Erythroblast (primary cell): ENCODE measurements at places on chromosomes 7 and 10.
A peak's percentile ranks its signal among the peaks of the same experiment; 100 is the strongest.

DNA sequence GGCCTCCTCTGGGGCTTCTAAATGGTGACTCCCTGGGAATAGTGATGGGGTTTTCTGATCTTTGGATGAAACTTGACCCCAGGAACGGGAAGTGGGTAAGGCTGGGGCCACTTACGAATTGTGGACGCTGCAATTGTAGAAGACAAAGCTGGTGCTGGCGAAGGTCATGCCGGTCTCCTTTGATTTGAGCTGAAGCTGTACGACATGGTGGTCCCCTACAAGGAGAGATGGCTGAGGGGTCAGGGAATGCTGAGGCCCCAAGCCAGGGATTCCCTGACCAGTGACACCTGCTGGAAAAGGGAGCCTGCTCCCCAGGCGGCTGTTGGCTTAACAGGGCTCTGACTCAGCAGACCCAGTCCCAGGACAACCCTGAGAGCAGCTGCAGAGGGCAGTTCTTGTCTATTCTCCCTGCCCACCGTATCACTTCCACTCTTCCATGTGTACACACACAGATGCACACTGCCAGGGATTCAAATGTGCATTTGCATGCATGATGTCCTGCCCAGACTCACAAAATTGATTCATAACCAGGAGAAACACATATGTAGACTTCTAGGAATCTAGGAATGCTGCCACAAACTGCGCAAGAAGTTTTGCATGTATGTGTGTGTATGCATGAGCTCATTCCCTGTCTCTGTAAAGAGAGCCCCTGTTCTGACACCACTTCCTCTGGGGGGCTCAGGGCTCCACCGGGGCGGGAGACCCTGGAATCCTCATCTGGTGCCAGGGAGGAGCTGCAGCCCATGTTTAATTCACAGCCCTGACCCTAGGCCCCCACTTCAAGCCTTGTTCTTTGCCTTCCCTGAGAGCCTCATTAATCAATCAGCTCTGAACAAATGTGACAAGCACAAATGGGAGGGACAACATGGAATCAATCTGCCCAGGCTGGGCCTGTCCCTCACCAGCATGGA, 350.0 kb downstream of the PLXNA4 start:
- no peak for DNase-seq

DNA sequence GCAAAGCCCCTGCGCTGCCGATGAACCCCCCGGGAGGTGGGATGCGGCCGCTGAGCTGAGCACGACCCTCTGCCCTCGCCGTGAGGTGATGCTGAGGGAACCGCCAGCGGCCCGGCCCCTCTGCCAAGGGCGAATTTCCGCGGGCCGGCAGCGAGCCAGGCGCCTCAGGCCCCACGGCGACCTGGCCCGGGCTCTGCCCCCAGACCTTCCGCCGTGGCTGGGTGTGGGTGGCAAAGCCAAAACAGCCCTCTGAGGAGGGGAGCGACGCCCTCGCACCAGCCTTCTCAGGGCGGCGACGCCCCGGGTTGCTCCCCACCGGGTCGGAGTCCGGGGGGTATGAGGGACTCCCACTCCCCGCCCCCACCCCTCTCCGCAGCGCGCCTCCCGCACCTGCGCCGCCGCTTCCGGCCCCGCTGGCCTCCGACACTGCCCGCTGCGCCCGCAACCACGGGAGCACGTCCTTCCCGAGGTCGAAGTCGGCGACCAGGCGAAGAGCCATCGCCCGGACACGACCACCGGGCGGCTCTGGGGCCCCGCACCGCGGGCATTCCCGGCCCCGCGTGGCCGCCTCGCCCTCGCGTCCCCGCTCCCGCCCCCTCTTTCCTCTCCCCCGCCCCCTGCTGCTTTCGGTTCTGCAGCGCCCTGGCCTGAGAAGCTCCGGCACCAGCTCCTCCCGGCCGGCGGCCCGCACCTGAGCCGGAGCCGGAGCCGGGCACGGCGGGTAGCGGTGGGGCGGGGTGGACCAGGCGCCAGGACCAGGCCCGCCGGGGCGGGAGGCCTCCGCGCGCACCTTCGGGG, at the start of gene GSAP:
Gene GSAP, minus strand, starts transcription at position 527 of the 798 bp plus-strand sequence. Its CDS starts 28 bp downstream, at position 499.
- DNase-seq, result peak; percentile 60

DNA sequence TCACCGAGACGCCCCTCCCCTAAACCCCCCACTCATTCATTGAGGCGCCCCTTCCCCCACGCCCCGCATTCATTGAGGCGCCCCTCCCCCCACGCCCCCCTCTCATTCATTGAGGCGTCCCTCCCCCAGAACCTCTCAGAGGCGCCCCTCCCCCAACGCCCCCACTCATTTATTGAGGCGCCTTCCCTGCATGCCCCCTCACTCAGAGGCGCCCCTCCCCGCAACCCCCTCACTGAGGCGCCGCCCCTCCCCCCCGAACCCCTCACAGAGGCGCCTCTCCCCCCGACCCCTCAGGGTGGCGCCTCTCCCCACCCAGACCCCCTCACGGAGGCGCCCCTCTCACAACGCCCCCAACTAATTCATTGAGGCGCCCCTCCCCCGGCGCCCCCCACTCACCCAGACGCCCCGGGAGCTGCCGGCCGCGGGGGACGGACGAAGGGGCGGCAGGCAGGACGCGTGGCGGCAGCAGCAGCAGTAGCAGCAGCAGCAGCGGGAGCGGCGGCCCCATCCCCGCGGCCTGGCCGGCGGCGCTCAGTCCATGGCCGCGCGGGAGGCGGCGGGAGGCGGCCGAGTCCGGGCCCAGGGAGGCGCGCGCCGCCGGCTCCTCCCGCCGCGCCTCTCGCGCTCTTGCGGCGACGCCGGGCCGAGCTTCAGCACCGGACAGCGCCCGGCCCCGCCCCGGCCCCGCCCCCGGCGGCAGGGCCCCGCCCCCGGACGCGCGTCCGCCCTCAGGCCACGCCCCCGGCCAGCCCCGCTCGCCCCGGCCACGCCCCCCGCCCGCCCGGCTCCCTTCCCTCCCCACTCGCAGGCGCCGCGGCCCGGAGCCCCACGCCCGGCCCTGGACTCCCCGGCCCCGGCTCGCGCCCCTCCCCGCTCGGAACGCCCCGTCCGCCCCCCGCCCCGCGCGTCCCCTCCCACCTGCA, at the start of gene PTPRN2:
Gene PTPRN2, minus strand, starts transcription at position 662 of the 923 bp plus-strand sequence.
- DNase-seq, result peak; percentile 79

DNA sequence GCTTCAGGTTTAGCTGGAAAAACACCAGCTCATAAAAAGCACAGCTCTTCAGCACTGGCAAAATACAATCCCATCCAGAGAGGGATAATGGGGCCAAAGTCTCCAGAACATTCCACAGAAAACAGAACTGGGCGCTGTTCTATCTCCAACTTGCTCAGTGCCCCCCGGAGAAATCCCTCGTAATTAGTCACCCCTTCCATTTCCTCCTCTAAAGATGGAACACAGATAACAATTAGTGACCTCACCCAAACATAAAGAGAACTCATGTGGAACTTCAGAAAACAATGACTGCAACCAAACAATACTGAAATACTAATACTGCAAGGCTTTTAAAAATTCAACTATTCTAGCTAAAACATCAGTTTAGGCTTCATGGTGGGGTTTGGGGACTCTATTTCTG, 46.3 kb downstream of the KIAA1549 start:
- peak; percentile 26 for DNase-seq

DNA sequence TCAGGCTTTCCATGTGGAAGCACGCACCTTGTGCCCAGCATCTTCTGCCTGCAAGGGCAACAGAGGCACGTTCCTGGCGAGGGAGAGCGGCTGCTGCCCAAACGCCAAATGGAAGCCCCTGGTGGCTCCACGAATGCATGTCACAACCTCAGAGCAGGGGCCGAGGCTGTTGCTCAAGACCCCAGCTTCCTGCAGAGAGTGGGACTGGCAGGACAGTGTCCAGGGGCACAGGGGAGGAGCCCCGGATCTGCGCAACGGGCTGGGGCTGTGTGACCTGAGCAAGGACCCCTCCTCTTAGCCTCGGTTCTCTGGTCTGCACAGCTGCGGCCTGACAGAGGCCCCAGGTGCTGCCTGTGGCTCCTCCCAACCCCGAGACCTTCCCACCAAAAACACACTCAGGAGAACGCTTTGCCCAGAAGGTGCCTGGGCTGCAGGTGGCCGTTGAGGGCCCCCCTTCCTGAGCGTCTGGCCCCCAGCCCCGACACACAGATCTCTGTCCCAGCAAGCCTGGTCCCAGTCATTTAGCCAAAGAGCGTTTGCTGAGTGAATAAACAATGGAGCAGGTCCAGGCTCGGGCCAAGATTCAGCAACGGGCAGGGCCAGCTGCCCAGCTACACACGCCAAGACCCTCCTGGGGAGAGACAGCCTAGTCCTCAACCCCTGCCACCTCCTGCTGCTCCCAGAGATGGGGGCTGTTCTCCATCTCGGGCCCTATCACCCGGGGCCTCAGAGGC, 1.2 kb downstream of the MICALL2 start:
- peak; percentile 48 for DNase-seq

DNA sequence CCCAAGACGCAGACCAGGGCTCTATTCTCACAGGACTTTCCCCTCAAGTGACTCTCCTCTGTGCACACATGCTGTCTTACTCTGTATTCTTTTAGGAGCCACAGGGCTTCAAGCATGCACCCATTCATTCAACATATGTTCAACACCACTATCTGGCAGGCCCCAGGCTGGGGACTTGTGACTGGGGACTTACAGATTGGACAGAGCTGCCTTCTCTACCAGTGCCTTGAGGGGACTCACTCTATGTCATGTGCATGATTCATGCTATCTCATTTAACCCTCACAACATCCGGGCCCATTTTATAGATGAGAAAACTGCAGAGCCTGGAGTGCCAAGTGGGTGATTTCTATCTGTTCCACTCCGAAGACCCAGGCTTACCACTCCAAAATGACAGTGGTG, 34.3 kb downstream of the MYL10 start:
- no peak for DNase-seq

DNA sequence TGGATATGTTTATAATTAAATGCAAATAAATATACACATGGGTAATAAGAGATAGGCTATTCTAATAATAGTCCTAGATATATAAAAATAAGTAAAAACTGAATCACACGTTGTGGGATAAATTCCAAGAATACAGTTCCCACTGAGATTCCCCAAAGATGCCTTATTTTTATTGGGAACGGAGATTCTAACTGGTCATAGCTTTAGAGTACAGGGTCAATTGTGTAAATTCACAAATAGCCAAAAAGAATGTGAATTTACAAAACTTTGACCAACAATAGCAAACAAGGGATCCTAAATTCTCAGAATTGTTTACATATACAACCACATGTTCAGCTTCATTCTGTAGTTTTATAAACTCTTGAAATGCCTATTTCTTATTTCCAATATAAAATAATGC, 65.0 kb downstream of the VSTM4 start:
- no peak for DNase-seq

- DNase-seq, result peak; percentile 61
These were observed 1.0 kb downstream of the PAXIP1 start for GRCh38 chr7:155001756-155002410.

DNA sequence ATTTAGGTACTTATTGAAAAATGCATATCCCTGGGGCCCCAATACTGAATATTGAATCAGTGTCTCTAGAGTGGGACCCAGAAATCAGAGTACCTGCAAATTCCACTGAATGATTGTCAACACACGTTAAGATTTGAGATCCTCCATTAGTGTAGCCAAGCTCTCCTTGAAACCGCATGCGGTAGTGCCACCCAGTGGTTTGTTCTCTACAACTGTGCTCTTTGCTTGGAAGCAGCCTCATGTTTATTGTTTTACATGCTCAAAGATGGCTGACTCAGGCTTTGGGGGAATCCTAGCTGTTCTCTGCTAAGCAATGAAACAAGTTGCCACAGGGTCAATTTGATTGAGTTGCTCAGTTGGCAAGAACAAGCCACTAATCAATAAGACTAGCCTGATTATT, 340.2 kb upstream of the CELF2 start:
- peak; percentile 19 for DNase-seq

GRCh38 chr10:48484911-48485310, 120.0 kb downstream of the ARHGAP22 start:
- no peak for DNase-seq
